Effector CD8-positive, alpha-beta T cell (primary cell): ENCODE measurements at places on chromosomes 2 and 18.

DNA sequence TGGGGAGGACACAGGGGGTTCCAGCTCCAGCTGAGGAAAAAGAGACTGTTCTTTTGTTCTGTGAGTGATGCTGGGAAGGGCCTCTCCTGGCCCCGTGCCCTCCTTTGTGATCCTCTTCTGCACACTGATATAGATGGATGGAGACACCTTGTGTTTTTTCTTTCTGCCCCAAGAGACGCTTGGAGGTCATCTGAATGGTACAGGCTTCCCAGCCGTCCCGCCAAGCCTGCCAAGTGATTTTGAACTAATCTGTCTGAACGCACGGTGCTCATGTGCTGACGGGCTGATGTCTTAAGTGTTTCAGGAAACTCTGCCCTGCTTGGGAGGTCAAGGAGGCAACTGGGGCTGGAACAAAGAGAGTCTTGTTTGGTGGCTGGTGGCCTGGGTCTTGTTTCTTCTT is 57.5 kb downstream of the KIF5C start:
- DNase-seq = no peak

DNA sequence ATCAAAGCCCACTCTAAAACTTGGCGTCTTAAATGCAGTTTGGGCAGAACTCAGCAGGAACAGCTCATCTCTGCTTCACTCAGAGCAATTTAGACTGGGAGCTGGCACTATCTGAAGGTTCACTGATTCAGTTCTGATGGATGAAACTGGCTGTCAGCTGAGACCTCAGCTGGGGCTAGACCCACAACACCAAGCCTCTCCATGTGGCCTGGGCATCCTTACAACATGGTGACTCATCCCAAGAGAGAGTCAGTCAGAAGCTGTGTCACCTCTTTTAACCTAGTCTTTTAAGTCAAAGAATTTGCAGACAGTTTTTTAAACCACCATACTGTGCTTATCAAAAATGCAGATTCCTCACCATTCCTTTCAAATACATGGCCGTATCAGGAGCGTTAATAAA is 62.6 kb upstream of the ZNF397 start:
- no peak for DNase-seq

GRCh38 chr2:238158018-238158508 is 707 bp upstream of the ERFE start:
- no peak for DNase-seq

- no peak for DNase-seq
Measured at GRCh38 chr2:24881623-24882022, 38.4 kb downstream of the ADCY3 start.

DNA sequence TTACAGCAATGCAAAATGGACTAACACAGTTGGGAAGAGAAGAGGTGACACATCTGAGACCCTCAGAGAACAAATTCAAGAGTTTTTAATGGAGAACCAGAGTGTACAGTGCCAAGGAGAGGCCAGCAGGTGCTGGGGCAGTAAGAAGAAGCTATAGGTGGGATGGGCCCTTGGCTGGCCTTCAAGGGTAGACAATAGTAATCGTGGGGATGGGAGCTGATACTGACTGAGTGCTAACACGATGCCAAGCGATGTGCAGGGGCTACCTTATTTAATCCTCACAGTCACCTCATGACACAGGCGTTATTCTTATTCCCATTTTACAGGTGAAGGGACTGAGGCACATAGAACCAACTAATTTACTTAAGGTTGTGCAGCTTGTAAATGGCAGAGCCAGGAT is 131.9 kb upstream of the ID2 start:
- no peak for DNase-seq

GRCh38 chr18:78685250-78685979 is 294.2 kb upstream of the SALL3 start:
- DNase-seq = no peak

GRCh38 chr2:105371810-105372209 is 27.0 kb downstream of the FHL2 start:
- no peak for DNase-seq

DNA sequence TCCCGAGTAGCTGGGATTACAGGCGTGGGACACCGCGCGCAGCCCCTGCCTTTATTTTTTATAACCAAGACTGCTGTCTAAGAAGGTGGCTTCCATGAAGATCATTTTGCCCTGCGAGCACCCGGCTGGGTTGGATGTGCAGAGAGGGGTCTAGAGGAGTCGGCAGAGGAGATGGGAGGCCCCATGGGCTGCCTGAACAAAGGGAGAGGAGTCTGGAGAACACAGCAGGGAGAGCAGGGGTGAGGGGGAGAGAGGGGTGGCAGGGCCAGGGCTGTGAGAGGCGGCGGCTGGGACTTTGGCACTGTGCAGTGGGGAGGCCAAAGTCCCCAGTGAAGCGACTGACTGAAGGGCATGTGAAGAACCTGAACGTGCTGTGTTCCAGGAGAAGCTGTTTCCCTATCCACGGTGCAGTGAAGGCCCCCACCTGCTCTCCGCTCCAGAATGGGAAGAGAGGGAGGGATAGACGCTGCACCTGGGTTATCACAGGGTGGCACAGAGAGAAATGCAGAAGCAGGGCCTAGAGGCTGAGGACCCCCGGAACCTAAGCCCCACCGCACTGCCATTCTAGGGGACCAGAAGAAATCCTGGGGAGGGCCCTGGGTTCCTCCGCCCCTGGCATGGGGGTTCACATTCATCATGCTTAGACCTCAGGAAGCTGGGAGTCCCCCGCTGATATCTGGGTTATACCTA is 24.8 kb upstream of the FOSL2 start:
- DNase-seq = no peak
